ENCODE measurements at places on chromosomes 7 and 10. TPM values are rescaled to one million over a fixed set of nuclear protein-coding genes. Genes with fewer than 3 reads are reported as not detected.
A peak's percentile ranks its signal among the peaks of the same experiment; 100 is the strongest.

HOXA7 gene
- total RNA-seq: 0.57 TPM

SPDYE2 gene
- 0.05 TPM for total RNA-seq

OR6V1 gene
- not detected for total RNA-seq

SAMD9L gene
- 38.5 TPM for total RNA-seq

NKX2-3 gene
- total RNA-seq: 0.05 TPM

GJD4 gene
- 0.09 TPM for total RNA-seq

NKX1-2 gene
- total RNA-seq: 0.05 TPM

LBX1 gene
- total RNA-seq: not detected

CYP3A7 gene
- 0.99 TPM for total RNA-seq

DKK1 gene
- total RNA-seq: 0.24 TPM

HGF gene
- total RNA-seq: 1.2 TPM

TRIM50 gene
- 0.09 TPM for total RNA-seq

IL15RA gene
- 5.5 TPM for total RNA-seq

OR2AE1 gene
- total RNA-seq: not detected

SLC16A12 gene
- 0.24 TPM for total RNA-seq

CFAP46 gene
- 0.09 TPM for total RNA-seq

MCM10 gene
- total RNA-seq: 15.7 TPM

GRCh38 chr7:32072397-32072796 is 2.2 kb upstream of the PDE1C start:
- no peak for DNase-seq

DNA sequence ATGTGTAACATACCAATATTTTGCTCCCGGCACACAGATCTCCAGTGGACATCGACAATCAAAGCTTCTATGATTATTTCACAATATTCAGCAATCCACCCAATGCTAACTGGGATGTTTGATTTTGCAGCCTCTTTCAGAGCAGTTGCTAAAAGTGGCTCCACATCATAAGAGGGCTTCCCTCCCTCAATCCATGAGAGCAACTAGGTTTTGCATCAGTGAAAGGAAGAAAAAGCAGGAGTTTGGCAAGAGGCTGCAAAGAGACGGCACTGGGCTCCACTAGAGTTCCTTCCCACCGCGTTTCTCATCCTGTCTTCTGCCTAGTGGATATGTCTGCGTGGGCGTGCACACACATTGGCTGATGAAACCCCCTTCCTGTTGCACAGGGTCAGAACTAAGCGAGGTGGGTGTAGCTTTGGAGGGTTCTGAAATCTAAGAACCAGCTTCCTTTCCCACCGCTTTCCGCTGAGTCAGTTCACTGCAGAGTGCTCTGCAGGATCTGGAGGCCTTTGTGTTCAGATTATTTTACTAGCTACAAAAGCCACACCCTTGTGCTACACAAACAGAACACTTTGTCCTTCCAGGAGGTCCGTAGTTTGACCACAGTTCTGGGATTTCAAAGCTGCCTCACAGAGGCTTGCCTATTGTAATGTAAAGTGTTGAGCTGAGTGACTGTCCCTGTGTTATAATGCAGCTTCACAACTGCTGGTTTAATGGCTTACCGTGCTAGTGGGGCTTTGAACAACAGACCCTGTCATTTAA is 28.1 kb downstream of the ARL4A start:
- DNase-seq: peak; percentile 60

GRCh38 chr10:69179089-69179742 is 818 bp upstream of the SUPV3L1 start:
- DNase-seq: no peak

- DNase-seq: no peak
Measured at GRCh38 chr7:2309889-2310331, 4.3 kb downstream of the SNX8 start.

GRCh38 chr10:100877461-100877850 is 35.3 kb upstream of the SLF2 start:
- DNase-seq: no peak

DNA sequence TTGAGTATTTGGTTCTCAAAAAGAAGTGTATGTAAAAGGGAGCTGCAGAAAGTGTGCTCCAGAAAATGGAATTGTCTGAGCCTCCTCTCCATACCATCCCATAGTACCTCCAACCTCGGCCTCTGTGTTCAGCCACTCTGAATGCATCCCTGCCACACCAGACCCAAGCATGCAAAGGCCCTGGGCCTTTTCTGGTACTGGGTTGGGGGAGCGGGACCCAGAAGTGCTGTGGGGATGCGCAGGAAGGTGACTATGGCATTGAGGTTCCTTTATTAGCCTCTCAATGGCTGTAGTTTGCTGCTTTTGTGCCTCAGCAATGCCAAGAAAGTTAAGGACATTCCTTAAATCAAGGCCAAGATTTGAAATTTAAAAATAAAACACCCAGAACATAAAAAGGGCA is 2.1 kb upstream of the KCNMA1 start:
- no peak for DNase-seq

GRCh38 chr7:36161996-36162395 is 8.9 kb downstream of the EEPD1 start:
- DNase-seq: no peak

DNA sequence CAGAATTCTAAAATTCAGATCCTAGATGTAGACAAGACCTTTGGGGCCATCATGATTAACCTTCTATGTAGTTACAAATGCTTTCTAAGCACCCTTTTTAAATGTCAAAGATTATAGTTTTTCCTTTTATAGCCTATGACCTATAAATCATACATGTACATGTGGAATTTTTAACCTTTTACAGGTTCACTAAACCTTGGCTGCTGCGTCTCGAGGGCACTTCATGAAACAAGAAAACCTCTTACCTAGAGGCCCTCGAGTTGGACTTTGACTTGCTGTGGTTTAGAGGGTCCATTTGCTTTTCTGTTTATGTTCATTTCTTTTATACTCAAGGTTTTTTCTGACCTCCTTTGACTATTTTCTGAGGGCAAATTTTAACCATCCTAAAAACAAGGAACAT is 302.2 kb downstream of the CSTF2T start:
- no peak for DNase-seq

- no peak for DNase-seq
Measured at GRCh38 chr10:11975795-11976194, 66.8 kb downstream of the UPF2 start.

DNA sequence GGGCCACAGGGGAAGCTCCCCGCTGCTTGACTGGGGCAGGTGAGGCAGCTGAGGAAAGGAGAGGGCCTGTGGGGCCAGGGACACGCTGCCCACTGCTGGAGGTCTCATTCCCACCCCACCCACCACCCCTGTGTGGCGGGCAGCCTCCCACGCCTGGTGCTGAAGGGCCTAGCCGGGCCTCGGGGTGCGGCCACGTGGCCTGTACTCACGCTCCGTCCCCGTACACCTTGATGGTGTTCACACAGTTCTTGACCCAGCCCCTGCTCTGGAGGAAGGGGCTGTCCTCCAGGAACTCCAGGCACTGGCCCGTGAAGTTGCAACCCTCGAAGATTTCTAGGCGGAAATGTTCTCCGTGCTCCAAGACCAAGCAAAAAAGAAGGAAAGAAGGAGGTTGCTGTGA is 4.0 kb downstream of the CRYGN start:
- no peak for DNase-seq

GRCh38 chr10:34119456-34119855 is 695.6 kb downstream of the PARD3 start:
- no peak for DNase-seq

GRCh38 chr10:44017483-44018145 is 367.3 kb downstream of the CXCL12 start:
- no peak for DNase-seq

GRCh38 chr7:388961-389701 is 99.2 kb downstream of the FOXL3 start:
- no peak for DNase-seq

- DNase-seq: no peak
Measured at GRCh38 chr7:17646253-17646956, 293.9 kb downstream of the SNX13 start.

- DNase-seq: no peak
Measured at GRCh38 chr10:69226919-69227450, 6.9 kb downstream of the HKDC1 start.

- no peak for DNase-seq
Measured at GRCh38 chr7:106514881-106515280, 146.1 kb downstream of the CCDC71L start.

- no peak for DNase-seq
Measured at GRCh38 chr7:128778946-128779345, 3.4 kb upstream of the OPN1SW start.

- no peak for DNase-seq
Measured at GRCh38 chr7:86930554-86931307, 128.7 kb downstream of the ELAPOR2 start.

GRCh38 chr10:122085423-122085911 is 96.5 kb downstream of the TACC2 start:
- no peak for DNase-seq

DNA sequence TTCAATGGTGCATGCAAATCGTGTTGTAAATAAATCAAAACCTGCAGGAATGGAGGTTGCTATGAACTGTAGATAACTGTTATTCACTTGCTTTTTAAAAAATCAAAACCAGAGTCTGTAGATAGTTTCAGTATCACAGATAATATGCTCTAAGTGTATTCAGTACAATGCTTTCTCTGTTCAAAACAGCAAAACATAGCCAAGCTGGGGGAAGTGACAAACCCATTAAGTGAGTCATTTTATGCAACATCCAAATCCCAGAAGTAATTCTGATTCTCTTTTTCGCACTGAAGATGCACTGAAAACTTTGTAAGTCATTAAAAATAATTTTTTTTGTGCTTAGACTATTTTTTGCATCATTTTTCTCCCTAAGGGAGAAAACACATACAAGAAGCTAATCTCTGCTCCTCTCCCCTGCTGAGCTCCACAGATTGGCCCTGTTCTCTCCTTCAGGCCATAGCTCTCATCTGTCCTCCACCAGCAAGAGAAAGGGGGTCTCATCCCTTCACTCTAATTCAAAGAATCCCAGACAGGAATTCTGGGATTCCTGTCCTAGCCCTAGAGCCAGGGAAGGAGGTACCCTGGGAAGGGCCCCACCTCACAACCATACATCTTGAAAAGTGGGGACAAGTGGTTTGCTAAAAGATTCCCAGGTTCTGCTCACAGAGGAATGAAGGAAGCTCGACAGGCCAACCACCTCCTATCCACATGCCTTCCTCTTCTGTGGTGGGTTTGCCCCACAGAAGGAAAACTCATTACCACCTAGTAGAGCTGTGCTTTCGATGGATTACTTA is 4.9 kb downstream of the PRTFDC1 start:
- no peak for DNase-seq

GRCh38 chr10:110074758-110075671 is 67.2 kb downstream of the ADD3 start:
- no peak for DNase-seq

DNA sequence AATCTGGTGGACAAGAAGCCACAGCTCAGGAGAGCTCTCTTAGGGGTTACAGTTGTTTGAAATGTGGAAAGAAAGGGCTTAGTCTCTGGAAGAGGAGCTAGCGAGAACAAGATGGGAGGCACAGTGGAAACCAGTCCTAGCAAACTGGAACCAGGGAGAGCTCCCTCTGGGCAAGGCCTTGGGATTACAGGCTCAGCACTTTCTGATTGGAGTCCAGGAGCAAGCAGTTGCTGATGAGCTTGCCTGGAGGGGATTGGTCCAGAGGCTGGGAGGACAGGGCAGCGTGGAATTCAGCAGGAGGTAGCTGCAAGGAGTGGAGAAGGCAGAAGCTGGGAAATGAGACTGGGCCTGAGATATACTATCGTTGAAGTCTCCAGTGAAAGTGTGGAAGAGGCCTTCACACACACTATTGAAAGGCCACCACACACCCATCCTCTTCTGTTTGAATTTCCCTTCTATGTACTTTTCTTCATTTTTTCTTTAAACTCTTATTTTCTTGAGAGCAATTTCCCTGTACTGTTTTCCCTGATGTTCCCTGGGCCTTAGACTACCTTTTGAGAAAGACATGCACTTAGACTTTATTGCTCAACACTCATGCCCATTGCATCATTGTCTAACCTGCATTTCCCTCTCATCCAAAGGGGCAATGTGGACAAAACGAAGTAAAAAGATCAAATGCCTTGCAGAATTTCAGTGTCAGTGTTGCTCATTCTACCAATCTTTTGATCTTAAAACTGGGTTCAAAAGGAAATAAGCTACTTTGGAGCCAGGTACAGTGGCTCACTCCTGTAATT is 57.8 kb upstream of the LANCL2 start:
- no peak for DNase-seq
